ENCODE measurements at places on chromosomes 7 and 10.
A peak's percentile ranks its signal among the peaks of the same experiment; 100 is the strongest.

- no peak for DNase-seq
Observed at GRCh38 chr10:94351089-94351488, 11.7 kb downstream of the NOC3L start.

GRCh38 chr10:69867699-69868558 is 66.2 kb downstream of the COL13A1 start:
- DNase-seq = no peak

DNA sequence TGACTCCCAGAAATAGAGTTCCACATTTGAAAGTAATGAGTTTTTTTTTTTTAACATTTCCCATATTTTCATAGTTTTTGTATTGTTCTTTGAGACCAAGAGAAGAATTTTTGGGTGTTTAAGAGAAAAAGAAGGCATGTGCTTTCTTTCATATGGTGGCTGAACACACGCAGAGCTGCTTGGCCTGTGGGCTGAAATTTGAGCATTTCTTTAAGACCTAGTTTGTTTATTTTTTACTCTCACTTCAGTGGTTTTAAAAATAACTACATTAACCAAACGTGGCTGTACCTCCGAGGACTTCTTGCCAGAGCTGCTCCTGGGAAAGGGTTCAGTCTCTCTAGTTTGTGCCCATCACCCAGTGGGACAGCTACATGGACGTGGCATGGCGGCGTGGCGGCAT is 58.3 kb downstream of the INPP5A start:
- DNase-seq = no peak

- DNase-seq = peak; percentile 39
Observed at GRCh38 chr10:69061305-69062161, 26.4 kb upstream of the SRGN start.

GRCh38 chr7:41955893-41956675 is 253.2 kb upstream of the INHBA start:
- no peak for DNase-seq

- DNase-seq = no peak
Observed at GRCh38 chr7:12540850-12541249, 29.7 kb upstream of the SCIN start.

GRCh38 chr7:38506756-38507155 is 124.4 kb downstream of the AMPH start:
- no peak for DNase-seq

- no peak for DNase-seq
Observed at GRCh38 chr7:131031099-131031868, 296.4 kb upstream of the MKLN1 start.

DNA sequence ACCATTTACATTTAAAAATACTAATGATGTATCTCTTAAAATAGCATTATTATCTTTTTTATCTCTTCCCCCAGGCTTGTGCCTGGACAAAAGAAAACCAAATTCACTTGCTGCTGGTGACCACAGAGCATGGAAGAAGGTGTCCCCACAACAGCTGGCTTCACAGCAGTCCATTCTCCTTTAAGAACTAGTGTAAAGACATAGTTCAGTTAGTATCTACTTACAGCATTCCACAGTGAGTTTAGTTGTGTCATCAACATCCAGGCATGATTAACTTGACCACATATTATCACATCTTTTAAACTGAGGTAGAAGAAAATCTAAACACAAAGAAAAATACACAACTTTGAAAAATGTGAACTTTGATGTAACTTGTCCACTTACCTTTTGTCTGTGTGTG is 55.0 kb downstream of the LRRC17 start:
- DNase-seq = no peak

DNA sequence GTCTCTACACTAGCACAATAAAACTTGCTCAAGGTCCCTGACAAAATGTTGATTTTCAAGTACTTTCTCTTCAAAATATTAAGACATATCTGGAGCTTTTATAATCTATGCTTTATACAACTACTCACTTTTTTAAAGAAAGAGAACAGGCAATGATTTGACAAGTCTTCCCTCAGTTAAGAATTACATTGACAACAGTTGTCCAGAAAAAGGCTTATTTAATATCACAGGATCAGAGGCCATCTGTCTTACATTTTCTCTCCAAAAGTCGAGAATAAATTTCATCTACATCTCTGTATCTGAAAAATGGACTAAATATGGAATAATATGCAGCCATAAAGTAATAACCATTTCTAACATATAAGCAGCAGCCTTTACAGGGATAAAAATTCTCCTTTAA is 8.2 kb upstream of the RNF148 start:
- DNase-seq = no peak

DNA sequence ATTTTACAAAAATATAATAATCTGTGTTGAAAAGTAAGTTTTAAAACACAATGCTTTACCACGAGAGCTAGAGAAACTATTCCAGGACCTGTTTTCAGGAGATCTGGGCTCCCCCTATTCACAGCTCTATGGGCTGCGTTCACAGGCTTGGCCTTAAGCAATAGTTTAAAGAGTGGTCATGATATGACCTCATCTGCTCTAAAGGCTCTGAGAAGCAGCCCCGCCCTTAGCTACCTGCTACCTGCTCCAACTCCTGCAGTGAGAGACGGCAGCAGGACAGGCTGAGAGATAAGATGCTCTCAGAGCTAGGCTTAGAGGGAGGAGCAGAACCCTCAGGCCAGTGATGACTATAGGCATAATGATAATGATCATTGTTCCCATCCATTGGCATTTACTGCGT is 12.6 kb downstream of the ALOX5 start:
- no peak for DNase-seq

GRCh38 chr10:78354101-78354500 is 320.4 kb downstream of the RPS24 start:
- DNase-seq = no peak

- DNase-seq = no peak
Observed at GRCh38 chr7:101340379-101340778, 18.8 kb upstream of the IFT22 start.

GRCh38 chr10:35641676-35642034 is 441 bp downstream of the FZD8 start:
- DNase-seq = peak; percentile 18

- no peak for DNase-seq
Observed at GRCh38 chr7:103113164-103113563, 35.7 kb downstream of the NAPEPLD start.

Measured in stimulated activated CD4-positive, alpha-beta T cell treated with anti-CD3 and anti-CD28 coated beads, Interleukin-2, amount 100 ng/mL, for 24 hours (primary cell).